Stimulated activated CD4-positive, alpha-beta T cell treated with anti-CD3 and anti-CD28 coated beads, Interleukin-2, amount 100 ng/mL, for 24 hours (primary cell): ENCODE measurements at places on chromosomes 16 and 17.

GRCh38 chr17:80005360-80006338, 30.0 kb downstream of the TBC1D16 start:
- peak; percentile 53 for DNase-seq

DNA sequence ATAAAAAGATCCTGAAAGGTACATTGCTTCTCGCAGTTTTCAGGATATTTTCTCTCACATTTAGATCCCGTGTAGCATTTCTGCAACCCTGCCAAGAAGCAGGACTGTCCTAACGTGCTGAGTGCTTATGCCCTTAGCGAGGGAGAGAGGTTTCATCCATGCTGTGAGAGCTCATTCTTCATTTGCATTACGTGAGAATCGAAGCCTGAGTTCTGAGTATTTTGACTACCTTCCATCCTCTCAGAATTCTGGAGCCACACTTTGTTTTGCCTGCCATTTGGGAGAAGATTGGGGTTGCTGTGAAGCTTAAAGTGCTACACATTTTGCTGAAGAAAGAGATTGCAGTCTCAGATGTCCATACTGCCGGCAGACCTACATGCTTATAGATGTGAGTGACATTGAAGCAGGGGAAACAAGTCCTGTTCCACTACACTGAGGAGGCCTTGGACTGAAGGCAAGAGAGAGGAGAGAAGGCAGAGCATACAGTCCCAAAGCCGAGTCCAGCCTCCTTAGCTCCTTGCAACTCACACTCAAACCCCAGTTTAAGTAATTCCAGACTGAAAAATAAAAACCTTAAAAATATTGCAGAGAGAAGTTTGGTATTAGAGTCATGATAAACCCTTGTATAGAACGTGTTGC, 183.0 kb downstream of the PRKCA start:
- DNase-seq = no peak

- peak; percentile 75 for DNase-seq
These were observed 43.5 kb downstream of the REXO5 start for GRCh38 chr16:20849589-20850390.

GRCh38 chr17:67865438-67865837, 40.1 kb downstream of the BPTF start:
- DNase-seq = no peak

DNA sequence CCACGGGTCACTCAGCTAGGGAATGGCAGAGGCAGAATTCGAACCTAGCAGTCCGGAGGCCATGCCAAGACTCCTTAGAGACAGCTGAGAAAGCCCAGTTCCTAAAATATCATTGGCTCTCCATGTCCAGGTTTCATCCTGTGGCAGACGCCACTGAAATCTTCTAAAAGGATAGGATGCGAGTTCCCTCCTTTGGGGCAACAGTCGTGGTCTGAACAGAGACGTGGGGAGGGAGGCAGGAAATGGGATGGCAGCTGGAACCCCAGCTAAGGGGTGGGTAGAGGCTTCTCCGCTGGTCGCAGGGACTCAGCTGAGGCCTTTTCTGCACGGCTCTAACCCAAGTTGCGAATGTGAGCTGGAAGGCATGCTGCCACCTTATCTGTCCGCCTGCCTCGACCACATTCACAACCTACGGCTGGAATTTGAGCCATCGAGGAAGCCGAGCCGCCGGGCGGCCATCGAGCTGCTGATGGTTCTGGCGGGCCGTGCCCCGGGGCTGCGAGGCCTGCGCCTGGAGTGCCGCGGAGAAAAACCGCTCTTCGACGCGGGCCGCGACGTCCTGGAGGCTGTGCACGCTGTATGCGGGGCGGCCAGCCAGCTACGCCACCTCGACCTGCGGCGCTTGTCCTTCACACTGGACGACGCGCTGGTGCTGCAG, 1.9 kb upstream of the HSF4 start:
- no peak for DNase-seq

- DNase-seq = no peak
These were observed 20.4 kb downstream of the CEP295NL start for GRCh38 chr17:78882540-78883088.

DNA sequence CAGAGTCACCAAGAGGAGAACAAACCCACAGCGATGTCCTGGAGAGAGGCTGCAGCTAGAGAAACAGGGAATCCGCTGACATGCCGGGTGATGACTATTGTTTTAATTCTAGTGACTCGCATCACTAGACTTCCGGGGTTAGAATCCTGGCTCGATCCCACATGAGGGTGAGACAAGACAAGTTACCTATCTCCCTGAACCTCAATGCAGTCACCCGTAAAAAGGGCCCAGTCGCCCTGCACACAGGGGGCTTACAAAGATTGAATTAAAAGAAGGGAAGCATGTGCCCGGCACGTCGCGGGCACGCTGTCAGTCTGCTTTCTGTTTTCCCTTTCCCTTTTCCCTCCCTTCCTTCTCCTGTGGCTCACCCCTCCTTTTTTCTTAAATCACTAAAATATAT, 212.9 kb upstream of the FOXF1 start:
- DNase-seq = no peak

DNA sequence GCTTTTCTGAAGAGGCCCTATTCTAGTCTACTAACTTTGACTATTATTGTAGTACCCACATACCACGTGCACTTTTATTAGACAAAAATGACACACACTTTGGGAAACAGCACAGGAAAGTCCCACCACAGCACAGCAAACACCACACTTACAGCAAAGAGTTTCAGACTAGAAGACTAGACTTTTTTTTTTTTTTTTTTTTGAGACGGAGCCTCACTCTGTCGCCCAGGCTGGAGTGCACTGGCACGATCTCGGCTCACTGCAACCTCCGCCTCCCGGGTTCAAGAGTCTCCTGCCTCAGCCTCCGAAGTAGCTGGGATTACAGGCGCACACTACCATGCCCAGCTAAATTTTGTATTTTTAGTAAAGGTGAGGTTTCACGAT, 20.1 kb downstream of the YWHAE start:
- DNase-seq = no peak

DNA sequence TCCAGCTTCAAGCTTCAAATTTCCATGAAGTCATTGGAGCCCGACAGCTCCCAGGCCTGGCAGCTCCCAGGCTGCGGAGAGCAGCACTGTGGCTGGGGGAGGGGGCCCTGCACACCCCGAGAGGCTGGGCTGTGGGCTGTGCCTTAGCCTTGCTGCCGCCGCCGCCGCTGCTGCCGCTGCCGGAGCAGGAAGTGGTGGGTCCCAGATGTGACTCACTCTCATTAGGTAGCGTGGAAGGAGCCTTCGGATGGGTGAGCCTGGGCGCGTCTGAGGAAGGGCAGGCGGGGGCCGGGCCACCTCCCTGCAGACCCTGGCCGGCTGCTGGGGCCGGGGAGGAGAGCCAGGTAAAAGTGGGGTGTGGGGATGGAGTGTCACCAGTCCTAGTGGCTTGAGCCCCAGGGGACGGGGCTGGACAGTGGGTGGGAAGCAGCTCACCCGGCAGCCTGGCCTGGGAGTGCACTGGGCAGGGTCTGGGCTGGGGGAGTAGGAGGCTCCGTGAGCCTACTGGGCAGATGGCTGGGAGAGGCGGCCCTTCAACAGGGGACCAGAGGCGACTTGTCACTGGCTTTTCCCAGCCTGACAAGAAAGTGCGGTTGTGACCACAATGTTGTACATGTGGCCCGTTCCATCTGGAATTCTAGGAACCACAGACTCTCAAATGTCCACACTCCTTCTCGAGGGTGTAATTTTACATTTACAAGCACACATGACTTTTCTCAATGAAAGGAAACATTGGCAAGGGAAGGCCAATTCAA, at the start of gene ADCY7:
ADCY7 (plus strand) TSS at position 215 of the 755 bp plus-strand sequence. CDS start 21,629 bp downstream, outside the sequence.
- DNase-seq = peak; percentile 87

DNA sequence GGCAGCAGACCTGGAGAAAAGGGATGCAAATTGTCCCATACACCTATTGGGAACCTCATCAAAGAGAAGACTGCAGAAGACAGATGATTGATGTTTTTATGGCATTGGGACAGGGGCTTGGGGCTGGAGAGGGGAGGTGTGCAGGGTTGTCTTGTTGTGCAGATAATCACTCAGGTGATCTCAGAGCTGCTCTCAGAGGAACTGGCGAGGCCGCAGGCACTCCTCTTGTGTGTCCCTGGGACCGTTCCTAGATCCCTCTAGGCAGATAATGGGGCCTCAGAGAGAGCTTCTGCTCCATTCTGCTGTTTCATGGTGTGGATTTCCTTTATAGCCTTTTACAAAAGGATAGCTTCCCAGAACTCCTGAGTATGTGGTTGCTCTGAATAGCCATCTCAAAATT, 1.6 kb downstream of the RNF213 start:
- no peak for DNase-seq

GRCh38 chr17:47697906-47698711, 4.1 kb downstream of the TBKBP1 start:
- no peak for DNase-seq

GRCh38 chr17:76670718-76671122, 27.2 kb upstream of the ST6GALNAC1 start:
- DNase-seq = no peak

DNA sequence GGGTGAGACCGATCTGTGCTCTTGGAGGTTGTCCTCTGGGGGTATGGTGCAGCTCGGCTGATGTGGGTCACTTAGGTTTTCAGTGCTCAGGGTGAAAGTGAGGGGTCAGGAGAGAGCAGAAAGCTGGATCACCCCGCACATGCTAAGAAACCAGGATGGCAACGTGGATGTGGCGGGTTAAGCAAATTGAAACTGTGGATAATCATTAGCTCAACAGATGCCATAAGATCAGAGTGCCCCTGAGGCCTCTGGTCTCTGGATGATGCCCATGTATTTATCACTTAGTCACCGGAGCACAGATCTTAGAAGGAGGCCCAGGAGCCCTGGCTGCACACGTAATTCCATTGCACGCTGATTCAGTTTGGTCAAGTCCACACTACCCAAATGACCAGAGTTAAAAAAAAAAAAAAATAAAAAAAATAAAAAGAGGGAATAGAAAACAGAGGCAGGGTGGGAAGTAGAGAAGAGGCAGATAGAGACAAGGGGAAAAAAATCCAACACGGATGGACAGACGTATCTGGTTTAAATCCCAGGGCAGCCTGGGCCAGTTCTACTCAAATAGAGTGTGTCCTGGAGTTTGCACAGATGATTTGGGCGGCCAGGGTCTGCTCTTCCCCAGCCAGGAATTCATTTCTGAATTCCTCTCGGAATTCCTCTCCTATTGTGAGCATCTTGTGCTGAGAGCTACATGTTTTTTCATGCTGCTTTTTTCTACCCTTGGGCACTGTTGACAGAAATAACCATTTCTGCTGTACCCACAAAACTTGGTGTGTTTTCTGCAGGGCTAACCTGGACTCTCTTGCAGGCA, 378.3 kb downstream of the CPPED1 start:
- DNase-seq = no peak

DNA sequence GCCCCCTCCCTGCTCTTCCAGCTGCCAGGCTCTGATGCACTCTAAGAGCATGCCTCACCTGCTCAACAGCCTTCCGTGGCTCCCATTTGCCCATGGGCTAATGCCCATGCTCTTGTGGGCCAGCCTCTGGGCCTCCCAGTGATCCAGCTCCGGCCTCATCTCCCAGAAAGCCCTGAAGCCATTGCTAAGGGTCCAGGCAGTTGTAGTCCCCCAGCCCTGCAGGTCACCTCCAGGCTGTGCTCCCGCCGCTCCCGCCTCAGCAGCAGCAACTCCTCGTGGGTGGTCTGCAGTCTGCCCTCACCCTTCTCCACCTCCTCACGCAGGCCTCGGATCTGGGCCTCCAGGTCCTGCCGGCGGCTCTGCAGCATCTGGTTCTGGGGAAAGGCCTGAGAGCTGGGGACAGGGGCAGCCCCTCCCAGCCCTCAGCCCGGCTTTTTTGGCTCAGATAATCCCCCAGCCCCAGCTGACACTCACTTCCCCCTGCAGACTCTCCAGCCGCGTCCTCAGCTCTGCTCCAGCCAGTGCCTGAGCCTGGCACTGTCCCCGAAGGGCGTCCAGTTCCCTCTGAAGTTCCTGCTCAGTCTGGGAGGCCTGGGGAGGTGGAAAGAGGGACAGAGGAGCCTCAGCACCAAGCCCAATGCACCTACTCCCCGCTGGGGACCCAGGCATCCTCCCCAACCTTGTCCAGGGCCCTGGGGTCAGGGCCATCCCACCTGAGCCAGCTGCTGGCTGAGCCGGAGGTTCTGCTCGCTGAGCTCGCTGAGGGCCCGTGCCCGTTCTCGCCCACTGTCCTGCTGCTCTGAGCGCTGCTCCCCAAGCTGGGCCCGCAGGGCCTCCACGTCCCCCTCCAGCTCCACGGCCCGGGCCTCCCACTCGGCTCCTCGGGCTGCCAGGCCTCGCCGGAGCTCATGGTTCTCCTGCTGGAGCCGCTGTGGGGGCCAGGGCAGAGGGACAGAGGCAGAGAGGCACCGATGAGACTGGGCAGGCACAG, 6.2 kb downstream of the BICDL2 start:
- no peak for DNase-seq

GRCh38 chr17:55440391-55440790, 18.8 kb upstream of the MMD start:
- no peak for DNase-seq

- DNase-seq = no peak
These were observed 34.3 kb downstream of the NDEL1 start for GRCh38 chr17:8469964-8470363.

DNA sequence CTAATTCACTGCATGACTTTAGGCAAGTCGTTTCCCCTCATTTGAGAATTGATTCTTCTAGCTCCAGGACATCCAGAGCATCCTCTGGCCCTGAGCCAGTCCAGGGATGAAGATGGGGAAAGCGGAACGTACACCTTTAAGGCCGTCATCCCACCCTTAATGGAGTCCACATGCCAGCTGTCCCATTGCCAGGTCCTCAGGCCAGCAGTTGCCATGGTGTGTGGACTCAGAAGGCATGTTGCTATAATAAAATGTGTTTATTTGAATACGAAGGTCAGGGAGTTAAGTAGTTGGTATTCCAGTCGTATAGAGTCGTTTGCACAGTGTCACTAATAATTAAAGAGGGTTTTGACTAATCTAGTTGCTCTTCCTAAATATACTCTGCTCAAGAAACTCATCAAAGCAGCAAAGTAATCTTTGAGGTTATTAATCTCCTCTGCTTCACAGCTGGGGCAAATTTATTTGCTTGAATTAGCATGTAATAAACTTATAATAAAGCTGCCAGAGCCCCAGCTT, 30.4 kb downstream of the CCDC182 start:
- DNase-seq = no peak

GRCh38 chr16:31508706-31509195, 560 bp upstream of the RUSF1 start:
- DNase-seq = no peak

DNA sequence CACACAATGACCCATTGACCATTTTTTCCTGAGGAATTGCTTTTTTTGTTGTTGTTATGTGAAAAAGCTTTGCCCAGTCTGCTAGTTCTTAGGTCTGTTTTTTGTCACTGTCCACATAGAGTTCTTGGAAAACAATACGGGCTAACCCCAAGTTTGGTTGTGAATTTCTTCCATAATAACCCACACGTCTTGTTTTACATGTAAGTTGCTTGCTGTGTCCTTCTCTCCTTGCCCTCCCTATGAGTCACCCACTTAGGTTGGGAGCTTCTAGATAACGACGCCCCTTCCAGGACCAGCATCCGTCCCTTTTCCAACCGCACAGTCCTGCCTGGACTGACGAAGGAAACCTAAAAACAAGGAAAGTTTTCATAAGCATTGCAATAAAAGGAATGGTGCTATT, 175.3 kb upstream of the HS3ST3A1 start:
- no peak for DNase-seq

DNA sequence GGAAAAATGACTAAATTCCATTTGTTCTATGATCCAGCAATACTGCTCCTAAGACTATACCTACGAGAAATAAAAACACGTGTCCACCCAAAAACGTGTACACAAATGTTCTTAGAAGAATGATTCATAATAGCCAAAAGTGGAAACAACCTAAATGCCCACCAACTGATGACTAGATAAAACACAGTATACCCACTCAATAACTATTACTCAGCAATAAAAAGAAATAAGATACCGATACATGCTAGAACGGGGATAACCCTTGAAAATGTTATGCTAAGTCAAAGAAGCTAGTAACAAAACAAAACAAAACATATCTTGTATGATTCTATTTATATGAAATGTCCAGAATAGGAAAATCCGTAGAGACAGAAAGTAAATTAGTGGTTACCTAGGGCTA, 17.6 kb downstream of the CCL16 start:
- DNase-seq = no peak
